ENCODE measurements at places on chromosomes 2 and 18.

DNA sequence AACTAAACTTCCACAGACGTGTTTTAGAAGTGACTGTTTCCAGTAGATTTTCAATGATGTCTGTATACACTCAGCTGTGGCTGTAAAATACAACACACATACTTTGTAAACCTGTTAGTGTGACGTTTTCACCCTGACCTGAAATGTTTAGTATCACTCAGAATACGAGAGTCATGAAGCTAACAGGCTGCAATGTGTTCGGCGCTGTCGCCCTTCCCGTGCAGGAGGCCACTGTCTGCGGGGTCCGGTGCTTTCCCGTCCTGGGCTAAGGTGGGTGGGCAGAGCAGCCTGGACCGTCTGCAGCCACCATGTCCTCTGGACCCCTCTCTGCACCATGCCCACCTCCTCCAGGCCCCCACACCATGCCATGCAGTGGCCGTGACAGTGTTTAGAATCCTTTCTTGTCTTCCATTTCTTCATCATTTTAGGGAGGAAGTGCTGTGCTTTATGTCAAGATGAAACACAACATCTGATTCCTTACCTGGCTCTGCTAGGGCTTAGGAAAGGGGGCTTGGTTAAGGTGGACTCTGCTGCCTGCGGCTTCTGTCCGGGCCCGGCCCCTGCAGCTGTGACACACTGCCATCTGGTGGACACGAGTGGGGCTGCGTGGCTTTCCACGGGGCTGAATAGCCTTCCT lies 53.8 kb upstream of the RBM44 start:
- H3K4me3 ChIP-seq = no peak overlapping the region
- no peak for DNase-seq
- peaks cover 7% of the 10 kb centered on the region for H3K4me1 ChIP-seq
- H3K27ac ChIP-seq = no peak overlapping the region

DNA sequence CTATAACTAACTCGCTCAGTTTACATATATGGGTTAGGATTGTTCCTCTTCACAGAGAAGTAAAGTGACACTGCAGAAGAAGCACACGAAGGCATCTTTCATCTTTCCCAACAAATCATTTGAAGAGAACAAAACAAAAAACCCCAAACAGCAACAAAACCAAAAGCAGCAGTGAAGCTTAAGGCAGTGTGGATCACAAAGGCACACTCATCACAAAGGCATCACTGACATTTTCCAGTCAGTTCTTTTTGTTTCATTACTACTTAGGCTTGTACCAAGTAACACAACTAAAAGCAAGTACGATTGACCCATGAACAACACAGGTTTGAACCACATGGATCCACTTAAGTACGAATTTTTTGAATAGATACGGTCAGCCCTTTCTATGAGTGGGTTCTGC lies 75.7 kb downstream of the RNF152 start:
- no peaks in the 10 kb centered on the region for H3K27me3 ChIP-seq
- H3K4me1 ChIP-seq = no peaks in the 10 kb centered on the region
- H3K36me3 ChIP-seq = no peaks in the 10 kb centered on the region
- H3K27ac ChIP-seq = no peak overlapping the region
- no peak for DNase-seq

DNA sequence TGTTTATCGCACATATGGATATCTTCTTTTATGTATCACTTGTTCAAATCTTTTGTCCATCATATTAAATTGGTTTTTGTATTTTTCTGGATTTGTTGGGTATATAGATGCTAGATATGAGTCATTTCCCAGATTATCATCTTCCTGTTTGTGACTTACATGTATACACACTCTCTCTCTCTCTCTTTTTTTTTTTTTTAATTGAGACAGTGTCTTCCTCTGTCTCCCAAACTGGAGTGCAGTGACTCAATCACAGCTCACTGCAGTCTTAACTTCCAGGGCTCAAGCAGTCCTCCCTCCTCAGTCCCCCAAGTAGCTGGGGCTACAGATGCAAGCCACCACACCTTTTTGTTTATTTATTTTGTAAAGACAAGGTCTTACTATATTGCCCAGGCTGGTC lies 43.8 kb downstream of the XIRP2 start:
- no peaks in the 10 kb centered on the region for H3K4me1 ChIP-seq
- no peak overlapping the region for H3K27ac ChIP-seq
- H3K27me3 ChIP-seq = no peaks in the 10 kb centered on the region
- H3K36me3 ChIP-seq = no peaks in the 10 kb centered on the region

DNA sequence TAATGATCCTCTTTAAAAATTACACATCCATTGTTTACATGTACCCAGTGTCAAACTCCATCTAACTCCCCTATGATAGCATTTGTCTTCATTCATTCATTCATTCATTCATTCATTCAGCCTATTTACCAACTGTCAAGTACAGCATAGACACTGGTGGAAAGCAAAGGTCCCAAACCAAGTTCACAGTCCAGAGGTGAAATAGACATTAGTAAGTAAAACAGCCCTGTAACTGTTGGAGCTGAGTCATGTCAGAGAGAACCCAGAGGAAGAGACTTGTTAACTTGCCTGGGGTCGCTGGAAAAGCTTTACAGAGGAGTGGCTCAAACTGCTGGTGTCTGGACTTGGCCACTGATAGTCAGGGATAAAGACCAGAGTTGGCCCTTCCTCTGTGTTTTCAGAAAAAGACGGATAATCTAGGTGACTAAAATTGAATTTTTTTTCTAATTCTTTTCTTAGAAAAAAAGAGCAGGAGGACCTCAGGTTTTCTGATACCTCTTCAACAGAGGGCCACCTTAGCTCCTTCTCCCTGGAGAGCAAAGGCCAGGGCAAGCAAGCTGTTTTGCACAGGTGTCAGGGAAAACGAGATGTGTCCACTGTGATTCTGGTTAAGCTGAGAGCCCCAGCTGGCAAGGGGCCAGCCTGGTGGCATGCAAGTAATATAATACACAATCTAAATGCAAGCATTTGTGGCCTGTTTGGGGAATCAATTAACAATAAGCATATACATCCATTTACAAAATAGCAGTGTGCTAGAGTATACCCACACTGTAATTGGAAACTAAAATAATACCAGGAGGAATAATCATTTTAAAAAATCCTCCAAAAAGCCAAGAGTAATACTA lies 96.7 kb upstream of the SLC14A2 start:
- no peak overlapping the region for H3K4me3 ChIP-seq
- no peaks in the 10 kb centered on the region for H3K27me3 ChIP-seq
- DNase-seq = no peak
- no peaks in the 10 kb centered on the region for H3K4me1 ChIP-seq
- H3K27ac ChIP-seq = no peak overlapping the region
- no peaks in the 10 kb centered on the region for H3K36me3 ChIP-seq

DNA sequence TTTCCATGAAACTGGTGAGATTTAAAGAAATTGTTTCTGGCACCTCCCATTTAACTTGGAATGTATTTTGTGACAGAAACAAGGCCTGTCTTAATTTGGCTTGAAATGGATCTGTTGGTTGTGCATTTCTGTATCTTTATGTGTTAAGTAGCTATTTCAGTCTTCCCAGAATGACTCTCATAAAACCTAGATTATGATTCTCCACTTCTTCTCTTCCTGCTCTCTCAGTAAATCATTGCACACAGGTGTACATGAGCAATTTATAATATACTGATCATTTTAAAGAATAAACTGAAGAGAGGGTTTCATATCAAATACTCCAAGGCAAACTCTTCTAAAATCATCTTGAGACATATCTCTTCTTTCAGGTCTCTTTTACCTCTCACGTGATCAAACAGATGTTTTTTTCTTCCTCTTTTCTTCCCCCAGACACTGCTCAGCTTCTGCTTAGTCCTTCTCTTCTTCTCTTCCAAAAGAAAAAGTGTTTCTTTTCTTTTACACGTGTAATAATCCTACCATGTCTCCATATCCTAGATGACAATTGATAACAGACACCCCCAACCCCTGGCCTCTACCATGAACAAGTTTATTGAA lies 112.0 kb downstream of the PPP1R1C start:
- H3K4me3 ChIP-seq = no peak overlapping the region
- no peak overlapping the region for H3K27ac ChIP-seq
- H3K4me1 ChIP-seq = no peaks in the 10 kb centered on the region
- H3K36me3 ChIP-seq = no peaks in the 10 kb centered on the region
- H3K27me3 ChIP-seq = no peaks in the 10 kb centered on the region
- no peak for DNase-seq
